ENCODE measurements at places on chromosomes 3 and 15.

- DNase-seq: no peak
Observed at GRCh38 chr15:60844010-60844409, 365.1 kb upstream of the ICE2 start.

GRCh38 chr15:86659724-86660411, 580.2 kb downstream of the AGBL1 start:
- no peak for DNase-seq

DNA sequence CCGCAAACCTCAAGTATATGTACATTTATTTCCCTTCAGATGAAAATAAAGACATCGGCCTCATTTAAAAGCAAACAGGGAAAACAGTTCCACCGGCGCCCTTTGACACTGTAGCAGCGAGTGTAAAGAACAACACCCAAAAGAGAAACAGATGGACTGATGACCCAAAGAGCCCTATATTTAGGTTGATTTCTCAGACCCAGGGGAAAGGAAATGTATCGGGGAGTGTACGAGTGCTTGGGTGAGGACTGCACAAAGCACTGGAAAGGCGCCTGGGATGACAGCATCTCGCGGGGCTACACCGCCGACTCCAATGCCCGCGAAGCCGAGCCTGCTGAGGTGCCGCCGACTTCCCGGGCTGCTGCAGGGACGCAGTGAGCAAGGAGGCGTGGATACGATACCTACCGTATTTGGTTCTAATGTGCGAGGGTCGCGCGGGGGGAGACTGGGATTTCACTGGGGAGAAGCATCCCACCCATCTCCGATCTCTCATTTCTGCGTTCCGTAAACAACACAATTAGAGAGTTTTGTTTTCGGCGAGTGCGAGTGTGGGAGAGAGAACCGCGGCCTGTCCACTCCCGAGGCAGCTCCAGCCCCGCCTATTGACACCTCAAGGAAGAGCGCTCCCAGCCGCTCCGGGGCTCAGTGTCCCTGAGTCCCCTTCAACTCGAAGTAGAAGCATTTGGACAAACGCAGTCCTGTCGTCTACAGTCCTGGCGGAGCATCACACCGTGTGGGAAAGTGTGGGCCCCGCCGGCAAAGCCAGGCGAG, 2.0 kb downstream of the MECOM start:
- peak; percentile 65 for DNase-seq

DNA sequence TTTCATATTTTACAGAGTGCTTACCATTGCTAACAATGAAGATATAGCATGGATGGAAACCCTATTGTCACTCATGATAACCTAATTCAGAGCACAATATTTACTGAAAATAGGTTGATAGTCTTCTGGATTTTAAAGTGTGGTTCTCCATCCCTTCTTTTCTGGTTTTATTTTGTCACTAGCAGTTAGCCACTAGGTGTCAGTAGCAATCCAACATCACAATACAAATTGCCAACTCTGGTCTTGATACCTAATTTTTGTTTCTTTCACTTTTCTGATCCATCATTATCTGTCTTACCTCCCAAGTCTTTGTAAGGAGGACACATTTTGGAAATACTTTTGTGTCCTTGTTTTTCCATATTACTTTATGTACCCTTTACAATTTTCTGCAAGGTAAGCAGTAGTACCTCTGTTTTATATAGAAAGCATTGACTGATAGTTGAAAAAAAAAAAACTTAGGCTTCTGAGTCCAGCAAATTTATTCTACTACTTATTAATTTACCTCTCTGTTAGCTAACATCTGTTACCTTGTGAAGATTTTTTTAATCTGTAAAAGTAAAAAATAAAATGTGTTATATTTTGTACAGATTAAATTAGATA, 28.3 kb upstream of the CRYBG3 start:
- peak; percentile 33 for DNase-seq

DNA sequence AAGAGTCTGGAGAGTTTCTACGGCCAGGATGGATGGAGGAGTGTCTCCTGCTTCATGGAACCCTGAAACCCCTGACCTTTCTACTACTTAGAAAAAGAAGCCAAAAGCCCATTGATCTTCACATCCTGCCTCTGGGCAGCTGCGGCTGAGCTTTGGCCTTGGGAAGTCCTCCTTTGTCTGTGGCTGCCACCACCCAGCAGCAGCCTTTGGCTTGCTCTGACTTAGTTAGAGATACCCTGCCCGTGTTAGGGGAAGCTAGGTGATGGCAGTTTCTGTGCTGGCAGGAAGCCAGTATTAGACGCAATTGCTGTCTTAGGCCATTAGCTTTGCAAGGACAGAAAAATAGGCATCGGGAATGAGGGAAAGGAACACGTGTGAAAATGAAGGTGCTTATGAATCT, 18.8 kb downstream of the APH1B start:
- DNase-seq: no peak

GRCh38 chr3:127676456-127676855, 3.7 kb downstream of the ABTB1 start:
- DNase-seq: no peak

DNA sequence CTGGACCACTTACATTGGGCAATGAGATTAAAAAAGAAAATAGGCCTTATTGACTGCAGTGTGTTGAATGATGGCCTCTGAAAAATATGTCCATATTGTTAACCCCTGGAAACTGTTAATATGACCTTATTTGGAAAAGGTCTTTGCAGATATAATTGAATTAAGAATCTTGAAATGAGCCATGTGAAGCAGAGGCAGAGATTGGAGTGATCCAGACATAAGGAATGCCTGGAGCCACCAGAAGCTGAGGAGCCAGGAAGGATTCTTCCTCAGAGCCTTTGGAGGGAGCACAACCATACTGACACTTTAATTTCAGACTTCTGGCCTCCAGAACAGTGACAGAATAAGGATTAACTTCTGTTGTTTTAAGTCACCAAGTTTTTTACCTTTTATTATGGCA, 510.4 kb upstream of the AGTR1 start:
- DNase-seq: no peak

DNA sequence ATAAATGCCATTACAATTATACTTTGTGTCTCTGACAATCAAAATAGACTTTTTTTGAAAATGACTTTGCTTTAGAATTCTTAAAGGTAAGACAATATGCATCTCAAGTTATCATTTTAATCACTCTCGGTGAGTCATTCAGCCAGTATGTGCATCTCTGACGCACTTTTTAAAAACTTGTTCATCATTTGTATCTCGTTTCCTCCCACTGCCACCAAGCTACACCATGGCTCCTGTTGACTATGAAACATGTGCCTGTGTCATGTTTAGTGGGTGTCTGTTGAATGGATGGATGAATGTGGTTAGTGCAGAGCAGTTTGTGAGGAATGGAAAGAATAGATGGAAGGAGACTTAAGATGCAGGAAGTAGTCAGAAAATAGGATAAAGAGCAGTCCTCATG, 68.6 kb downstream of the ARPP21 start:
- DNase-seq: no peak

Data from SW480 (cell line).